Left cardiac atrium (tissue), 4 donors: ENCODE measurements at places on chromosomes 4 and X.
A peak's percentile ranks its signal among the peaks of the same experiment; 100 is the strongest.

GRCh38 chrX:69016293-69016941 is 148.8 kb downstream of the PJA1 start:
- DNase-seq, result no peak

DNA sequence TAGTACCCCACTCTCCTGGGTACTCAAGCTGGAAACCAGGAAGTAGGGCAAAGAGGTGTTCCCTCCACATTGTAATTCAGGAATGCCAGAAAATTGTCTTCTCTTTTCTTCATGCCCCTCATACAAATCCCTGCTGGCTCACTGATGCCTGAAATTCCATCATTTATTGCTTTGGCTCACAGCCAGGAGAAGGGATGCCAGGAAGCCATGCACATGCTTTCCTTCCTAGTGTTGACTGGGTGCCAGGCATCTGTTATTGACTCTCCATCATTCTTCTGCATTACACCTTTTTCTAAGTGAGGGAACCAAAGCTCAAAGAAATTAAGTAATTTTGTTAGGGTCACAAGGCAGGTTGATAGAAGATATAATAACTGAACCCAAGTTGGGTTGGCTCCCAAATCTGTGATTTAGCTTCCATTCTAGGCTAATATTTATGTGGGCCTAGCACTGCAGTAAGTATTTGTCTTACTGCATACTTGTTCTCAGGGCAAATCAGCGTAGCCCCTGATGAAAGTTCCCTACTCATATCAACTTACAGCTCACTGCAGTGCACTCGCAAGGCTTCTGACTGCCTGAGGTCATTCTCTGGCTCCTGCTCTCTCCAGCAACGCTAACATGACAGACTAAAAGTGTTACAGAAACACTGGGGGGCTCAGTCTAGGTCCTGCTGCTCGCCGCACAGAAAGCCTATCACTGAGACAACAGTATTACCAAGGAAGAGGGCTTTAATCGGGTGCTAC is 89.0 kb downstream of the TRAPPC11 start:
- no peak for DNase-seq

- no peak for DNase-seq
These were observed 97.6 kb downstream of the PRDM5 start for GRCh38 chr4:120824946-120825345.

DNA sequence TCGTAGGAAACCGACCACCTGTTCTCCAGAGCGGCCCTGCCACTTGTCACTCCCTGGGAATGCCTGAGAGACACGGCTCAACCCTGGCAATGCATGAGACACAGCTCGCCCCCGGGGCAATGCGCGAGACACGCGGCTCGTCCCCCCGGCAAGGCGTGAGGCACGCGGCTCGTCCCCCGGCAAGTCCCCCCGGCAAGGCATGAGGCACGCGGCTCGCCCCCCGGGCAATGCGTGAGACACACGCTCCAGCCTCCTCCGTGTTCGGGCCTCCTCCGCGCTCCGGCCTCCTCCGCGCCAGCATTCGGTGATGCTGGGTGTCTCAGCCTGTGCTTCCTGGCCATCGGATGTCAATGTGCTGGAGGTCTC is 27.5 kb upstream of the CPLX1 start:
- DNase-seq, result peak; percentile 11

DNA sequence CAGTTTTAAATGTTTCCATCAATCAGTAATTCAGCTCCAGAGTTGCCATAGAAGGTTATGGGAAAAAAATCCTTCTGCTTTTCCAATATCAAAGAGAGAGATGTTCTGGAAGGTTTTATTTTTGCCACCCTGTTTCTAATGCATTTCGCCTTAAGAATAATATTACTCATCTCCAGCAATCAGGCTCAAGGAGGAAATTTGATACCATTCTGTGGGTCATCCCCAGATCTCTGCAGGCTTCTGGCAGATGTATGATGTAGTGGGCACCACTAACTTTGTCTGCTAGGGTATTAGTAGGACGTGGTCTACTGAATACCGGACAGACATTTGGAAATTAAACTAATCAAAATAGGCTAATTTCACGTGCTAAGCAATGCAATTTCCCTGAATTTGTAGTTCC is 645.4 kb upstream of the TENM3 start:
- no peak for DNase-seq

GRCh38 chrX:47366041-47366722 is 4.2 kb upstream of the ZNF157 start:
- peak; percentile 72 for DNase-seq

DNA sequence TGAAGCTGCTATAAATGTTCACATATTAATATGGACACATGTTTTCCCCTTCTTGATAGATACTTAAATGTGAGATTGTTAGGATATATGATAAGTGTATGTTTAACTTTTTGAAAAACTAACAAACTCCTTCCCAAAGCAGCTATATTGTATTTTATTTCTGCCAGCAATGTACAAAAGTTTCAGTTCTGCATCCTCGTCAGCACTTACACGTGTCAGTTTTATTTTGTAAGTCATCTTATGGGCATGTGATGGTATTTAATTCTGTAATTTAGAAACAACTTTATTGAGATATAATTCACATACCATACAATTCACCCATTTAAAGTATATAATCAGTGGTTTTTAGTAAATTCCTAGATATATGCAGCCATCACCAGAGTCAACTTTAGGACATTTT is 31.6 kb downstream of the RAPGEF2 start:
- no peak for DNase-seq

- no peak for DNase-seq
These were observed 28.1 kb downstream of the ZFP42 start for GRCh38 chr4:188023682-188024081.

DNA sequence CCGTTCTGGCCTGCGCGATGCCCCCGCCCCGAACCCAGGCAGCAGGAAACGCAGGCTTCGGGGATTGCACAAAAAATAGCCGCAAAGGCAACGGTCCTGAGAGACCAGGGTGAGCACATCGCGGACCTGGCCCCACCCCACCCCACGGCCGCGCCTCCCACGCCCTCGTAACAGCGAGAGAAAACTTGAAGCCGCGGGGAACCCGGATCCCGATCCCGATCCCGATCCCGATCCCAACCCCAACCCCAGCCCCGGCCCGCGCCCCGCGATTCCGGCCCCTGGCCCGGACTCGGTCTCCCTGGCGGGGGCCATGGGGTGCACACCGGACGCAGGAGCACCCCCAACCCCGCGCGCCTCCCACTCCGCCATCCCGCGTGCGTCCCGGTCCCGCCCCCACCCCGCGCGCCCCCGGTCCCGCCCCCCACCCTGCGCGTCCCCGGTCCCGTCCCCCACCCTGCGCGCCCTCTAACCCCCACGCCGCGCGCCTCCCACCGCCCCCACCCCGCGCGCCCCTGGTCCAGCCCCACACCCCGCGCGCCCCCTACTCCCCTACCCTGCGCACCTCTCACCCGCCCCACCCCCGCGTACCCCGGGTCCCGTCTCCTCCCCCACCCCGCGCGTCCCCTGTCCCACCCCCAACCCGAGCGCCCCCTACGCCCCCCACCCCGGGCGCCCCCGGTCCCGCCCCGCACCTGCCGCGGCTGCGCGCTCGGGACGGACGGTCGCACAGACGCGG is 29.0 kb downstream of the NOP14 start:
- DNase-seq, result peak; percentile 77

DNA sequence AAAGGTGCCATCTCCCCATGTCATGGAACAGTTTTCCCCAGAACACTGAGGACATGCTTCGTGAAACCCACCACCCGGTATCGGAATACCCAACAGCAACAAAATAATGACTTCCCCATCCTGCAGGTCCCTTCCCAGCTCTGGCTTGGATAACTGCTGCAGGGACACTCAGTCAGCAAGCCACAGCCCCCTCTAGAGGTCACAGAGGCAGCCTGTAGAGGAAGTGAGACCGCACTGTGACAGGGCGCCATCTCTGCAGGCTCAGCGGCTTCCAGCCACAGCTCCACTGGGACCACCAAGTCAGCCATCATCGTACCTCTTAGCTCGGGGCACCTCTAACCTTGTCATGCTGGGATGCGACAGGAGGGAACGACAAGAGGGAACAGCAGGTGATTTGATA is 315.9 kb downstream of the LDB2 start:
- DNase-seq, result no peak

GRCh38 chrX:37314531-37314930 is 34.6 kb upstream of the PRRG1 start:
- DNase-seq, result no peak

- DNase-seq, result no peak
These were observed 65.9 kb downstream of the MAD2L1 start for GRCh38 chr4:120000591-120001296.
